NCI-H1092 treated with DMSO at 0.1 percent for 48 hours (cell line): ENCODE measurements at places on chromosomes 6 and 20.

DNA sequence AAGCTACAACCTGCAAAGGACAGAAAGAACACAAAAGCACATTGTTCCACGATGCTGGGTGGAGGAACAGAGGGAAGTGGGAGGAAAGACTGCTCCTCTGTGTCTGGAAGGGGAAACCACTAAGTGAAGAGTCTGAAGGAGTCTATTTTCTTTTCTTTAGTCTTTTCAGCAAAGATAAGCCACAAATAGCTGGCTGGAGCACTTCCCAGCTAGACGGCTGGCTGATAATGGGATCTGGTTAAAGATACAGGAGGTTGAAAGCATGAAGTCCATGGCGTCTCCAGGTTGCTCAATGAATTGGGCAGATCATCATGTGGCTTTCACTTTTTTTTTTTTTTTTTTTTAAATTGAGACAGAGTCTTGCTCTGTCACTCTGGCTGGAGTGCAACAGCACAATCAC, 154.0 kb upstream of the KCNG1 start:
- DNase-seq = no peak

GRCh38 chr20:14986656-14987055, 649.2 kb upstream of the FLRT3 start:
- no peak for DNase-seq

DNA sequence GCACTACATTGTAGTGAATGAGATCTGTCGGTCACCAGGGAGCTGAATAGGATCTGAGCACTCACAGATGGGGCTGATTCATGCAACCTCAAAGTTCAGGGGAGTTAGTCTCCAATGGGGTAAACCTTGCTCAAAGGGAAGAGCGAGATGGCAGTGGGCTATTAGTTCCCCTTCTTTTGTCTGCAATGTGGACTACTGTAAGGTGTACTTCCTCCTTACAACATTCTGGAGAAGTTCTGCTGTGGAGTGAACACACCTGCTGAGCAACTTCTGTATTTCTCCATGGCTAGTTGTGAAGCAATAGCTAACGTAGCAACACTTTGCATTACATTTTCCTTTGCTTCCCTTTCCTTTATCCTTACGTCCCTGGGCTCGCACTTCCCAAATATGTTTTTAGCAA, 134.3 kb upstream of the B3GAT2 start:
- no peak for DNase-seq

GRCh38 chr6:160662842-160663241, 1.2 kb downstream of the LPA start:
- DNase-seq = no peak

- no peak for DNase-seq
These were observed 169.7 kb downstream of the MYLK4 start for GRCh38 chr6:2581011-2581410.
